ENCODE measurements at places on chromosomes 3 and 15.

DNA sequence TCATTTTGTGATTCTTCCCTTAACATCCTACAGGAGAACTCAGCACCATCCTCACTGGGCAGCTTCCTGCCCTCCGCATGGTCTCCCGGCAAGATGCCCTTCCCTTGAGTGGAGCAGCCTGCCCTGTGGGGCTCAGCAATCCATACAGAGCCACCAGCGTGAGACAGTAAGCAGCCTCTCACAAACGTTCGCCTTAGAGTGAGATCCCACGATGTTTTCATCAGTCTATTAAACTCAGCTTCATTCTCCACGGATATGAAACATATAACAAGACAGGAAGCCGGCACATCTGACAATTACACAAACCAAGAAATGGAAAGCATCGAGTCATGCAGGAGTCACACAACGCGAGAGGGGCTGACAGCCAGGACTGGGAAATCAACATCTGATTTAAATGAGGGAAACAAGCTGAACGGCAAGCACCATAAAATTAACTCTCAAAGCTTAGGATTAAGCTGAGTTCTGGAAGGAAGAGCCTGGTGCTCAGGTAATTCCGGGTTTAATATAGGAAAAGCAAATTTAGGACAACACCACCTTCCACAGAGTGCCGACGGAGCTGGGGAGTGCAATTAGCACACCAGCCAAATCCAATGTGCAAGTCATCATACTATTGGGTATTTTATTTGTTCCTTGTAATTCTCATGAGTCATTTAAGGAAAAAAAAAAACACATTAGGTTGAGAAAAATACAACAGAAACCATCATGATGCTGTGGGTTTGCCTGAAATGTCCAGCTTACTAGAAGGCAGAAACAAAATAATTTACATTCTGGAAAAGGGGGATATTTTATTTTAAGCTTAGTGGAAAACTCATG is 272.0 kb downstream of the OCA2 start:
- no peak for DNase-seq

DNA sequence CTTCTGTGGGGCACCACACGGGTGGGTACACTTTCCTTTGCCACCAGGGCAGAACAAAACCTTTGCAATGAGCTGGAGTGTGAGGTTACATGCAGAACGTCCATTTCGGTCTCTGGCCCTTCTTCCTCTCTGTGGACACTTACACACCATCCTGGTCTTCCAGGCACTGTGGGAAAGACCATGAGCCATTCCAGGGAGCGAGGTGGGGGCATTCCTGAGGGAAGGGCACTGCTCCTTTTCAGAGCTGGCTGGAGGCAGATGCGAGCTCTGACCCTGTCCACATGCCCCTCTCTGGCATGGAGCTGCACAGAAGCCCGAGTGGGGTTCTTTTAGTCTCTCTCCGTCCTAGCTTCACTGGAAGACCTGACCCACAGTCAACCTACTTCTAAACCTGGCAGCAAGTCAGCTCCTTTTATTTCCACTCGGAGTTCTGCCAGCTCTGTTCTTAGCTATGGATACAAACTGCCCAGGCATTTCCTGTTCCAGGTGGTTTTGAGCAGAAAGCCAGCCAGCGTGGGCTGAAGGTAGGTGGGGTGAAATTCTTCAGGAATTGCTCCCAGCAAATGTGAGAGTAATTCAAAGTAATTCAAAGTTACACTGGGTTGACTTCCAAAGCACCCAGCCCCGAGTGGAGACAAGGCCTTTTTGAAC is 281.4 kb downstream of the ADAMTS17 start:
- no peak for DNase-seq

- DNase-seq, result no peak
Measured at GRCh38 chr15:73225358-73226015, 143.3 kb downstream of the HCN4 start.

DNA sequence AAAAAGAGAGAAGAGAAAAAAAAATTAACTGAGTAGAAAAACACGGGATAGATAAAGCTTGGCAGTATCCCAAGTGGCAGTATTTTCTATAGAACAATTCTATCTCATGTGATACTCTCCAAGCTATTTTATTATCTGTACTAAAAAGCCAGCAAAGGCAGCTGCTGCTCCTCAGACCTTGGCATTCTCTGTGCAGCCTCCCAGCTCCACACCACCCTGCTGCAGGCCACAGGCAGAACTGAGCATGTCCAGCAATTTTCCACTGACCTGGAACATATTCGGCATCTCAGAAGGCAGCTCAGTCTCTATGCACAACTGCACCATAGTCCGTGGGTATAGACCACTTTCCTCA is 1161.4 kb downstream of the IGSF11 start:
- no peak for DNase-seq

GRCh38 chr3:15527031-15527459 is 5.5 kb upstream of the COLQ start:
- DNase-seq, result no peak

GRCh38 chr15:90895571-90896117 is 7.5 kb upstream of the MAN2A2 start:
- peak; percentile 4 for DNase-seq

- DNase-seq, result no peak
Measured at GRCh38 chr3:43378066-43378935, 92.0 kb downstream of the SNRK start.

- peak; percentile 53 for DNase-seq
Measured at GRCh38 chr3:129605922-129606635, 397 bp downstream of the PLXND1 start.

- DNase-seq, result no peak
Measured at GRCh38 chr15:42788725-42789124, 51.8 kb upstream of the CDAN1 start.

DNA sequence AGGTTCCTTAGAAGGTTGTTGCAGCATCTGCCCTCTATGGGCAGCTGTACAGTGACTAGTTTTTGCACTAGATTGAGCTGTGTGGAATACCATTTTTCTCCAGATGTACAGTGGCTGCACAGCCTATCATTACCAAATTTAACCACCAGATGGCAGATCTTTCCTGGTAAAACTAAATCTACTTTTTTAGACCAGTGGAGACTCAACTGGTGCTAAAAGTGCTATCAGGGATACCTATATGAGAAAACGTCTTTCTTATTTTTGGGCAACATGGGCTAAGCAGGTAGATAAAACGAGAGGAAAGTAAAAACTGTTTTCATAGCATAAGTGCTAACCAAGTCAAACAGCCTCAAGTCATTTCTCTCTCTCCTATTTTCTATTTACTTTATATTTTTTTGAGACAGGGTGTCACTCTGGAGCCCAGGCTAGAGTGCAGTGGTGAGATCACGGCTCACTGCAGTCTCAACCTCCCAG is 21.2 kb downstream of the IGSF10 start:
- peak; percentile 69 for DNase-seq

DNA sequence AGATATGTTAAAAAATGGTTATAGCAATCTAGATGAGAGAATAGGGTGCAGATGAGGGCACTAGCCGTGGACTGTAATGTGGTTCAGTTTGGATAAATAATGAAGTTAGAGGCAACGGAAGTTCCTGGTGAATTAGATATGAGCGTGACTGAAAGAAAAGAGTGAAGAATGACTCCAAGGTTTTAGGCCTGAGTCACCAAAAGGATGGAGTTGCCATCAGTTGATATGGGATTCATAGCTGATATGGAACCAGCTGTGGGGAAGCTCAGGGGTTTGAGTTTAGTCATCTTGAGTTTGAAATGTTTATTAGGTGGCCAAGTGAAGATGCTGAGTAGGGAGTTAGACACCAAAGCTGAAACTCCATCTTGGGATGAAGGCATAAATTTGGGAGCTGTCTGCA is 66.2 kb downstream of the SSR3 start:
- DNase-seq, result no peak

GRCh38 chr3:183577346-183577745 is 21.8 kb upstream of the KLHL6 start:
- DNase-seq, result peak; percentile 75

GRCh38 chr3:103976931-103977339 is 1389.8 kb upstream of the ALCAM start:
- DNase-seq, result no peak

GRCh38 chr3:196916221-196916620 is 26.1 kb downstream of the NCBP2 start:
- no peak for DNase-seq

GRCh38 chr3:104273046-104273649 is 1093.6 kb upstream of the ALCAM start:
- DNase-seq, result peak; percentile 42

- no peak for DNase-seq
Measured at GRCh38 chr15:92631721-92632120, 23.9 kb downstream of the FAM174B start.

- DNase-seq, result no peak
Measured at GRCh38 chr3:110016235-110016815, 679.0 kb upstream of the DPPA4 start.

- DNase-seq, result no peak
Measured at GRCh38 chr3:19702416-19703078, 231.5 kb downstream of the EFHB start.

DNA sequence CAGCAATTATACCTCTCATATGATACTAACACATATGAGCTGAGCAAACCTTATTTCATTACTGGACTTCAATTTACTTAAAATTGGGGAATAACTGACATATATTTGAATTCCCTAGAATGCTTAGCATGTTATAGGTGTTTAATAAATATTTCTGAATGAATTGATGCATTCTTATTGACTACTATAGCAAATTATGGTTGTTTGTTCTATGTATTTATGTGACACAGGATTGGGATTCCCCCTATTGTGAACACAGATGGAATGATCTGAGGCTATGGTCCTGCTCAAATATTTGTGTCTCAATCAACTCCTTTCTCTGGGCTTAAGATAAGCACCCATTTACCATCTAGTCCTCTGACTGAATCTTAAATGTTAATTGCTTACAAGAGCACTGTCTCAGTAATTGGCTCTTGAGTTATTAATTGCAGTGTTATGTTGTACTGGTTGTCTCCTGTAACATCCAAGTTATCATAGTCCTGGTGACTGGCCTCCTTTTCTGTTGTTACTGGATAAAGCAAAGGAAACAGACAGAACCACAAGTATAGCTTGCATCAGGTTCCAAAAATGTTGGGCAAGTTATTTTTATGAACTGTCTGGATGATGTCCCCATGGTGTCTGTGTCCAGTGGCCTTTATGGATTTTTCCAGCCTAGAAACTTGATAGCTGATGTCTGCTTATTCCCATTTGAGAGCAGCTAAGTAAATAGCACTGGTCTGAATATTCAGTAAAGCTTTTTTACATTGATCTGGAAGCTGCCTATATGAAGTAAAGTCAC is 2.3 kb upstream of the UACA start:
- DNase-seq, result no peak

GRCh38 chr3:109018828-109019227 is 65.1 kb upstream of the GUCA1C start:
- no peak for DNase-seq

GRCh38 chr3:170815340-170815739 is 54.7 kb downstream of the RPL22L1 start:
- peak; percentile 70 for DNase-seq
